Lower lobe of right lung (tissue), 2 donors: ENCODE measurements at places on chromosomes 3 and 15. TPM values are rescaled to one million over a fixed set of nuclear protein-coding genes. Genes with fewer than 3 reads are reported as not detected.

DNA sequence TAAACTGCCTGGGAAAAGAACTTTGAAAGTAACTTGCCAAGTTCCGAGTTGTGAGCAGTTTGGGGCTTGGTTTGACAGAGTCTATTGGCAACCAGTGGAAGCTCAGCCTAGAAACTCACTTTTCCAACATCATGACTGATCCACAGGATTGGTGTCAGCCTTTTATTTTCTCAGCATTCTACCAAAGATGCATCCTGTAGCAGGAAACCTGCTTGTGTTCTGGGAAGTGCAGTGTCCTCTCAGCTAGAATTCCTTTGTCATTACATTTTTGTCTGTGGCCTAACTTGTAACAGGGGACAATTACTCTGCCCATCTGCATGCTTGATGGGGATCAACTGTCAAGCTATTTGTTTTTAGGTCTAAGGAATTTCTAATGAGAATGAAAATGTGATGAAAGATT, 116.7 kb upstream of the LMOD3 start:
- no peaks in the 10 kb centered on the region for H3K36me3 ChIP-seq
- H3K4me1 ChIP-seq = peaks cover 22% of the 10 kb centered on the region
- H3K27me3 ChIP-seq = no peaks in the 10 kb centered on the region
- no peak for DNase-seq

- H3K4me1 ChIP-seq = peaks cover 6% of the 10 kb centered on the region
- H3K36me3 ChIP-seq = no peaks in the 10 kb centered on the region
- no peak for DNase-seq
- H3K27me3 ChIP-seq = no peaks in the 10 kb centered on the region
Measured at GRCh38 chr15:79994615-79995014, 23.6 kb upstream of the BCL2A1 start.

GRCh38 chr3:77234004-77234403, 194.1 kb downstream of the ROBO2 start:
- no peaks in the 10 kb centered on the region for H3K27me3 ChIP-seq
- no peak overlapping the region for H3K27ac ChIP-seq
- H3K4me3 ChIP-seq = no peak overlapping the region
- no peaks in the 10 kb centered on the region for H3K4me1 ChIP-seq
- no peaks in the 10 kb centered on the region for H3K36me3 ChIP-seq

- H3K27me3 ChIP-seq = no peaks in the 10 kb centered on the region
- no peak overlapping the region for H3K27ac ChIP-seq
- no peak for DNase-seq
Measured at GRCh38 chr3:2713923-2714322, 396.3 kb downstream of the IL5RA start.

GRCh38 chr15:101380146-101380545, 85.1 kb upstream of the SNRPA1 start:
- no peak for DNase-seq
- no peak overlapping the region for H3K4me3 ChIP-seq
- H3K36me3 ChIP-seq = no peaks in the 10 kb centered on the region
- no peak overlapping the region for H3K27ac ChIP-seq
- H3K4me1 ChIP-seq = no peaks in the 10 kb centered on the region
- no peaks in the 10 kb centered on the region for H3K27me3 ChIP-seq

CELSR3 gene
- 1.0 TPM for total RNA-seq
